ENCODE measurements at places on chromosomes 2 and 18.

- DNase-seq = no peak
Observed at GRCh38 chr2:160087854-160088745, 25.7 kb upstream of the PLA2R1 start.

GRCh38 chr2:151087377-151087776, 174.3 kb downstream of the RBM43 start:
- no peak for DNase-seq

DNA sequence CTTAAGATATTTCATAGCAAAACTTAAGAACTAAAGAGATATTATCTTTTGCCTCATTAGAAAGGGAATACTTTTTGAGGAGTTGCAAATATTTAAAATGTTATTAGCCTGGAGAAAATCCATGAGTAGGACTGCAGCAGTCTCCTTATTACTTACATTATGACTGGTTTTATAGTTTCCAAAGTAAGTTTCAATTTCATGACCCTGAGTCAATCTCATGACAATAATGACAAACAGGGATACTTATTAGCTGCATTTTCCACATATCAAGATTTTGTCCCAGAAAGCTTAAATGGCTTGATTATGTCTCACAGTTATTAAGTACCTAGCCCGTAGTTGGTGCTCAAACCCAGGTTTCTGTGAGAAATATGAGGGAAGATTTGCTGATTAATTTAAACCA, 150.8 kb upstream of the ZEB2 start:
- DNase-seq = no peak

DNA sequence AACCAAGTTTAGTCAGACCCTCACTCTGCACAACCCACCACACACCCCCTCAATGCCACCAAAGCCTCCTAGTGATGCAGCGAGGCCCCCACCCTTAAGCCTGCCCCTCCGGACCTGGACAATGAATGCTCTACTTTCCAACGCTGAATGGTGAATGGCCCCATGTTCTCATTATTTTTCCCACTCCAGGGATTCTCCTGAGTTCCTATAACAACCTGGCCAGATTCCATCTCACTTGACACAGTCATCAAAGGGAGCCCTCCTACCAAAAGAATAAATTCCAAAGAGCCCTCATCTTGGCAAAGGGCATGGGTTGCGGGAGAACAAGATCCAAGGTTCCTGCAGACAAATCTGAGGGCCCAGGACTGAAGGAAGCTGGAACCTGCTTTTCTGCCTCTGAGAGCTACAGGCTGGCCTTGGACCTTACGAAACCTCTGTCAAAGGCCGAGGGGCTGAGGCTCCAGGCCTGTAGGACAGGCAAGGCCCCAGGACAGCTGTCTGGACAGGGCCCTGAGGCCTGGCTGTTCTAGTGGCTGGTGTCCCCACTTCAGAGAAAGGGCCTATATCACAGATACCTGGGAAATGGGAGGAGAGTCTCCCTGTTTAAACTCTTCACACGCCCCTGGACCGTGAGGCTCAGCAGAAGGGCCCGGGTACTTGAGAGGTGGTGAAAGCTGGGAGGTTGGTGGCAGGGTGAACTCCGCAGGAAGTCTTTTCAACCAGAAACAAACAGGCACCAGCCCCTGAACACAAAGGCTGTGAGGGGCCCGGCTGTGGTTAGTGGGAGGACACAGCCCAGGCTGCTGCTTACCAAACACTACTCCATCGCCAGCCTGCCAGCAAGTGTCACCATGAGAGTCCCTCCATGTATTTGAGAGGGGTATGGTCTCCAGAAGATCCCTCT, 27.3 kb downstream of the SFXN5 start:
- no peak for DNase-seq

GRCh38 chr2:71615767-71616730, 162.7 kb downstream of the DYSF start:
- no peak for DNase-seq
